Cardiac fibroblast (primary cell): ENCODE measurements at places on chromosomes 5 and 9.

DNA sequence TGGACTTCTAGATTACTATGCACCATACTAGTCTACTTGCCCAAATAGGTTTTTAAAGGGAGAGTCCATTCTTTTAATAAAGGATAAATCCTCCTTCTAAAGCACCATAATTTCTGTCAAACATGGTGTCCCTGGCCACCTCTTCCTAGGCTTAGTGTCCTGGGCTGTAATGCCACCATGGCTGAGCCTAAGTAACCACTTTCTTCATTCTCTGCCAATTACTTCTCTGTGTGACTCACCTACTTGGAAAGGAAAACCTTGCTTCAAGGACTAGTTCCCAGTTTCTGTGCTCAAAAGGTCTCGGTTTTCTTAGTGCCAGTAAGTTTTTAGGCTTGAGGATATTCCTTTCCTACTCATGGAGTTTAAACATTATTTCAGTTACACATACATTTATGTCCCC, 273.4 kb downstream of the DENND1A start:
- peak; percentile 29 for DNase-seq

DNA sequence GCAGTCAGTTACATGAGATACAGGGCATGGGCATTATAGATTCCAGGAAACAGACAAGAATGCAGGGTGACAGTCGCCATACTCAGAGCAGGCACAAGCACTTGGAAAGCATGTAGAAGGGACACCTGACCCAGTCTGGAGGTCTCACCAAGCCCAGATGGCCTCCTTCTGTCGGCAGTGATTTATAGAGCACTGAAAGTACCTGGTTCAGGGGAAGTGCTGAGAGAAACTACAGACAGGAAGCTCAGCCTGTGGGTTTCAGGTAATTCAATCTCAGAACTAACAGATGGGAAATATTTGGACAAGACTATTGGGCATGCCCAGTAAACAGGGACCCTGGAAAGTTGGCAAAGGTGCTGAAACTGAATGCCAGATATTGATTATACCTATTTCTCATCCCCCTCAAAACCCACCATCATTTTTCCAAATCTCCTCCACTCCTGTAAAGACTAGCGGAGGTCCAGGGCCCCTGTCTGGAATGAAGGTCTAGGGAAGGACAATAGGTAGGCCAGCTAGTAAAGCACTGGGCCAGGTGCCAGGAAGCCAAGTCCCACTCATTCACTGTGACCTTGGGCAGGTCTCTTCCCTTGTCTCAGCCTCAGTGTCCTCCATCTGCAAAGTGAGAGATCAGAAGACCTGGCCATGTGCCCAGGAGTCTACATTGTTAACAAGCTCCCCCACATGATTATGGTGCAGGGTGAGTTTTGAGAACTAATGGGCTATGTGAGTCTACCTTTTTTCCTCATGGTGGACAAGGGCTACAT, 26.9 kb downstream of the KLHL3 start:
- DNase-seq = no peak

DNA sequence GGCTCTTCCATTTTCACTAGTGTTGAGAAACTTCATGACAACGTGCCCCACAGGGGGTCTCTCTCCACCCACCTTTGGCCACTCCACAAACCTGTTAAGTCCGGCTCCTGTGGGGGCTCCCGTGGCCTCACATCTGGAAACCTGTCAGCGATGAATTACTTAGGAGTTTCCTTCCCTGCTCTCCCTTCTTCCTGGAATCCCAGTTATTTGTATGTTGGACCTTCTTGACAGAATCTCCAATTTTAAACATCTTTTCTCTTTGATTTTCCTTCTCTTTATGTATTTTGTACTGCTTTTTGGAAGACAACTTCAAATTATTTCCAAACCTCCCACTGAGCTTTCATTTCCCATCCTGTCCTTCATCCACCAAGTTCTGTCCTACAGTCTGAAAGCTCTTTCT, 55.1 kb upstream of the NRARP start:
- DNase-seq = no peak

DNA sequence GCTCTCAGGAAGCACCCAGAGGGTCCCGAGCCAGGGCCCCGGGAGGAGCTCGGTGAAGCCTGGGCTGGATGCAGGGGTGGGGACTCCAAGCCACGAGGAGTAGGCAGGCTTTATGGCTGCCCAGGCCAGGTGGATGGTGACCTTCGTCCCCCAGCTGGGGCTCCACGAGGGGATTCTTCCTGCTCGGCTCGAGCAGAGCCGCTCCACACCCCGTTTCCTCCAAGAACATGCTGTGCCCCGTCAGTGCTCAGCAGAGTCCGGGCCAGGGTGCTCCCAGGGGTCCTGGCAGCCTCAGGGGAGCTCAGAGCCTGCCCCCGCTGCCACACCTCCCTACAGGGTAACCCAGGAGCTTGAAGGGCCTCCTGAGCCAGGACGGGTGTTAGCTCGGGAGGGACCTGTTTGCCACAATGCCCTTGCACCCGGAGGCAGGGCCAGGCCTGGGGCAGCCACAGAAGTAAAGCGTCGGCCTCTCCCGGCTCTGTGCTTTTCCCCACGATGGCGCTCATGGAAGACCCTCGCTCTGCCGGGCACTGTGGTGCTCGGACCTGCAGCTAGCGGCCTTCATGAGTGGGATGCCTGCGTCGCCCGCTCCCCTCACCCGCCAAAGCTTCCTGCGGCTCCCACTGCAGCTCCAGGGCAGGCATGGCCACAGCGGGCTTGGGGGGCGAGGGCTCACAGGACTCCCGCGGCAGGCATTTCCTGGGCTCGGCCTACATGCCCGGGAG, 86.8 kb downstream of the KCNT1 start:
- DNase-seq = no peak

DNA sequence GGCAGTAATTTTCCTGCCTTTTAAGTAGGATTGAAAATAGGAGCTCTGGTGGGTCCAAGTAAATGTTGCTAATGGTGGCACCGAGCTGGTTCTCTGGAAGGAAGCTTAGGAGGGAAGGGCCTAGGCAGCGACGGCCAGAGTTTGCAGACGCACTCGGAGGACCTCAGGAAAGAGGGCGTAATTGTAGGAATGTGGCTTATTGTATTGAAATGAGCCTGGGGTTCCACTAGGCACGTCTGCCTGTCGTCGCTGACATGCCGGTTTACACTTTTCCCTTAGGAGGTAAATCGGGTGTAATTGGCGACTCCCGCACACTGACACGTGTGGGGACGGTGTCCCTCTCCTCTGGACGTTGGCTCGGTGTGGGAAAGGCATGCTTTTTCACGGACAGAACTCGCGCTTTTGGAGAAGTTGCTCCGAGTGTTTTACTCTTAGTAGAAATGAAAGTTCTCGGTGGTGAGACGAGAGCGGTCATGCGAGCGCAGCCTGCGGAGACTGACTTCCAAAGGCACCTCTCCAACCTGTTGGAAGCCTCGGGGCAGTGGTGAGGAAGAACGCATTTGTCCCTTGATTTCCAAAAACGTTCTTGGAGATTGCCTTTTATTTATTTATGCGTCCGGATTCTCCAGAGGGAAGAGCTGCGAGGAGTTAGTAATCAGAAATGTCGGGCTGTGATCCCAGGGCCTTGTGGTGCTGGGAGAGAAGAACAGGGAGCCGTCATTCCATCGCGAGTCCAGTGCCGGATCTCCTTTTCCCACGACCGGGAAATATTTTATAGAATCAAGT, 1.3 kb downstream of the NR4A3 start:
- DNase-seq = peak; percentile 69

DNA sequence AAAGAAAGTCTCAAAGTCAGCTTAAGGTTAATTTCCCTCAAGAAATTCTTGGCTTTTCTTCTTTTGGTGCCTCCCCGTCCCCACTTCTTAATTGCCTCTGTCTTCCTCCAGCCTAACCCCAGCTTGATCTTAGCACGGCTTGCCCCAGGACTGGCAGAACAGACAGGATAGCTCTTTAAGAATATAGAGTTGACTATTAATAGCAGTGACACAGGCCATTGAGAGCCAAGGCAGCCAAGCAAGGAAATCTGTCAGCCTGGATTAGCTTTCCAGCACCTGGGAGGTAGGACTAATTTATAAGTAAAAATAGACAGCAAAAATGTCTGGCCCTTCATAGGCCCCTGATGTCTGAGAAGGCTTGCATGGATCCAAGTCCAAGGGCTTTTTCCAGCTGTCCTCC, 384.6 kb upstream of the SLC30A5 start:
- DNase-seq = no peak

- no peak for DNase-seq
Measured at GRCh38 chr5:5739490-5739945, 317.0 kb downstream of the ICE1 start.

DNA sequence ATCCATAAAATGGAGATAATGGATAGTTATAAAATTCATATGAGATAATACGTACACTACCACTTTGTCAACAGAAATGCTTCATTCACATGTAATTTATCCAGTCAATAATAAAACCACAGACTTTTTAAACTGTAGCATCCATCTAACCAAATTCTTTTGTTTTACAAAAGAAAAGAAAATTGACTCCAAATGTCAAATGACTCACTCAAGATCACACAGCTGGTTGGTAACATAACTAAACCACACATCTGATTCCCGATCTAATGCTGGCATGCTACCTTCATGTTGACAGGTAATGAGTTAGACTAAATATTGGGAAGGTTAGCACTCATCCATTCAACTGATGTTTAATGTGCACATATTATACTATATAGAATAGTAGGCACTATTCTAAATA, 4.9 kb downstream of the FRMD3 start:
- DNase-seq = no peak

GRCh38 chr5:144036476-144036875, 134.0 kb downstream of the YIPF5 start:
- no peak for DNase-seq

DNA sequence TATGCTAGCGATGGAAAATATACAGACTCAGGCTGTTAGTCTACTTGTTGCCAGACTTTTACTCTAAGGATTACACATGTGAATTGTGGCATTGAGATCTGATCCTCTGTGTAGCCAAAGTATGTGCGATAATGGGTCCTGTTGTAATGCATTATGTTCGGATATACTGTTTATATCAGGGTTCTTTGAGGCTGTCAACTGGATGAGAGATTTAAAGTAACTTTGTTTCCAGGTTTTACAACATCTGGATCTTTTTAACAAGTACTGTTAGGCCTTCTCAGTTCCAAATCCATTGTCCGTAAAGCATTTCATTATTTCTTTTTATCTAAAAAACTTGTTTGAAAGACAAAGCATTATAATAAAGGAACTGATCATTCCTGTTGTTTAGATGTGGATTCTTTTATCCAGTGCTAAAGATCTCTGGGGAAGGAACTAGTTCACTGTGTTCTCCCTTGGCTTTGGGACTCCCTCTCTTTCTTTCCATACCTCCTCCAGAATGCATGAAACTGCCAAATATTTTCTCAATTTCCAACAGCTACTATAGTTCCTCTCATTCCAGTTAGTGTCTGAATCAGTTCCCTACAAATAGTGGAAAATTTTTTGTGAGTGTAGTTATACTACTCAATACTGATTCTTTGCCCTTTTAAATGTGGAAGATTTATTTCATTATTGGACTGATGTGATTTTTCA, 68.8 kb downstream of the HACD4 start:
- no peak for DNase-seq

- DNase-seq = no peak
Measured at GRCh38 chr9:106112935-106113334, 418.6 kb downstream of the TMEM38B start.

DNA sequence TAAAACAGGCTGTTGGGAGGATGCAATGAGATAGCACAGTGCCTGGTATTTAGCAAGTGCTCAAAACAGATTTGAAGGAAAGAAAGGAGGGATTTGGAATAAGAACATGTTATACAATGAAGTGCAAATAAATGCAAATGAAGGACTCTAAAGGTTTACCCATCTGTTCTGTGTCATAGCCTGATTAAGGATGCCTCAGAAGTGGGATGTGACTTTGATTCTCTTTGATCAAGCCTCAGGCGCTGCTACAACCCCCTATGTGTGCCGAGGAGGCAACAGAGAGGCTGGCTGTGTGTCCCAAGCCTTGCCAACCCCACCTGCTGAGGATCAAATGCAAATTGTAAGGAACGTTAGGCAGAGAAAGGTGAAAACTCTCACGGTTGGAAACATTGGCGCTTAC, 27.2 kb downstream of the GGTA1 start:
- no peak for DNase-seq

- DNase-seq = peak; percentile 74
Measured at GRCh38 chr5:73412597-73412988, 36.0 kb downstream of the FOXD1 start.

- DNase-seq = no peak
Measured at GRCh38 chr5:131984956-131985665, 26.3 kb downstream of the ACSL6 start.

GRCh38 chr9:128921881-128922763, 1.3 kb downstream of the PHYHD1 start:
- DNase-seq = peak; percentile 53
